ENCODE measurements at places on chromosomes 4 and X.

GRCh38 chrX:67953658-67954057, 409.8 kb downstream of the AR start:
- no peak for DNase-seq

GRCh38 chr4:100581337-100581736, 63.5 kb upstream of the EMCN start:
- DNase-seq: no peak

- no peak for DNase-seq
Observed at GRCh38 chr4:31370866-31371465, 650.8 kb downstream of the PCDH7 start.

DNA sequence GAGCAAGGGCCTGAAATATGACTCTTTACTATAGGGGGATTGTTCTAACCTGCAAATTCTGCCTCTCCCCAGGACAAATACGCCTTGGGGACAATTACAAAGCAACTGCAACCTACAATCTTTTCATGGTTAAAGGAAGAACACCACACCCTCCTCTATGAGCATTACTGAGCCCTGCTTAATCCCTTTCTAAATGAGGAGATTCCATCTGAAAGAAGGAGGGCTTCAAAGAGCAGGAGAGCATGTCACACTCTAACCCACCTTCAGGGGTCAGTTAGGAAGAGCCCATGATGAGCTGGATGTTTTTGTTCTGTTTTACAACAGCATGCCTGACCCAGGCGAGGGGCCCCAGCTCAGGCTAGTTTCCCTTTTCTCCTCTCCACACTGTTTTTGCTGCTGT, 134.0 kb upstream of the ANXA3 start:
- no peak for DNase-seq

- no peak for DNase-seq
Observed at GRCh38 chr4:110348711-110349383, 127.1 kb upstream of the ENPEP start.

DNA sequence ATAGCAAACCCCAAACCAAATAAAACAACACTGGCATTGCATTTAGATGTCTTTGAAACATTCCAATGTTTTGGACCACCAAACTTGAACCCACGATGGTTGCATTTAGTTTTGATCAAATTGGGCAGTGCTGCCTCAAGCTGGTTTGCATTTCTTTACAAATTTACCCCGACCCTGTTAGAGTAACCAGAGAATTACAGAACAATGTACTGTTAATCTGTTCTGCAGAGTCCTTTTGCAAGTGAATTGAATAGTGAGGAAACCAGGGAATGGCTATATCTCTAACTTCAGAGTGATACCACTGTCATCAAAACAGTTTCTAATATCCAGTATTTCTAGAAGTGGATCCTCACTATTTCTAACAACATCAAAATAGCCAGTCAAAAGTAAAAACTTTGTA, 49.5 kb upstream of the GYPA start:
- DNase-seq: no peak

GRCh38 chr4:10575414-10575813, 109.2 kb downstream of the CLNK start:
- DNase-seq: no peak

- no peak for DNase-seq
Observed at GRCh38 chr4:88660446-88661294, 37.0 kb downstream of the NAP1L5 start.

- no peak for DNase-seq
Observed at GRCh38 chr4:4714331-4714730, 145.1 kb upstream of the MSX1 start.

DNA sequence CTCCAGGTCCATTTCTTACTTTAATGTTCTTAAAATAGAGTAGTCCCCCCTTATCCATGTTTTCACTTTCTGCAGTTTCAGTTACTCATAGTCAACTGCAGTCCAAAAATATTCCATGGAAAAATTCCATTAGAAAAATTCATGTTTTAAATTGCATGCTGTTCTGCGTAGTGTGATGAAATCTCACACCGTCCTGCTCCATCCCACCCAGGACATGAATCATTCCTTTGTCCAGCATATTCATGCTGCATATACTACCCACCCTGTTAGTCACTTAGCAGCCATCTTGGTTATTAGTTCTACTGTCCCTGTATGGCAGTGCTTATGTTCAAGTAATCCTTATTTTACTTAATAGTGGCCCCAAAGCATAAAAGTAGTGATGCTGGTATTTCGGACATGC, 5.4 kb upstream of the PDLIM5 start:
- DNase-seq: no peak

GRCh38 chrX:56232221-56233082, at the start of gene KLF8:
Gene KLF8, plus strand, starts transcription at chrX:56232356. Its CDS starts 979 bp downstream, at chrX:56233335.
- DNase-seq: peak; percentile 15

GRCh38 chrX:77275392-77275791, 171.8 kb upstream of the FGF16 start:
- no peak for DNase-seq

- DNase-seq: no peak
Observed at GRCh38 chrX:131923614-131924250, 99.4 kb upstream of the STK26 start.

DNA sequence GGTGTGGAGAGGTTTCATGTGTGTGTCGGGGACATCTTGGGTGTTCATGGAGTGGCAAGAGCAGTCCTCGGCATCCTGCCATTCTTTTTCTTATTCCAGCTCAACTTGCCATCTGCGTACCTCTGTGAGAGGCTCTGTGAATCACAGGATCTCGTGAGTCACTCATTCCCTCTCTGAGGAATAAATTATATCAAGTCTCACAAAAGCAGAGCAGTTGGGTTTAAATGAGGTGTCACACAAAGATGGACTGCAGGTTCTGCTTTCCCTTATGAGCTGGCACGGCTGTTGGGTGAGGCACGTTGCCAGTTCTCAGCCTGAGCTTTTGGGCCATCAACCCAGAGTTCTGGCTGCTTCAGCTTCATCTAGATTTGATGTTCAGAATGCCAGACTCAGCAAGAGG, 6.8 kb upstream of the OCIAD2 start:
- DNase-seq: no peak

DNA sequence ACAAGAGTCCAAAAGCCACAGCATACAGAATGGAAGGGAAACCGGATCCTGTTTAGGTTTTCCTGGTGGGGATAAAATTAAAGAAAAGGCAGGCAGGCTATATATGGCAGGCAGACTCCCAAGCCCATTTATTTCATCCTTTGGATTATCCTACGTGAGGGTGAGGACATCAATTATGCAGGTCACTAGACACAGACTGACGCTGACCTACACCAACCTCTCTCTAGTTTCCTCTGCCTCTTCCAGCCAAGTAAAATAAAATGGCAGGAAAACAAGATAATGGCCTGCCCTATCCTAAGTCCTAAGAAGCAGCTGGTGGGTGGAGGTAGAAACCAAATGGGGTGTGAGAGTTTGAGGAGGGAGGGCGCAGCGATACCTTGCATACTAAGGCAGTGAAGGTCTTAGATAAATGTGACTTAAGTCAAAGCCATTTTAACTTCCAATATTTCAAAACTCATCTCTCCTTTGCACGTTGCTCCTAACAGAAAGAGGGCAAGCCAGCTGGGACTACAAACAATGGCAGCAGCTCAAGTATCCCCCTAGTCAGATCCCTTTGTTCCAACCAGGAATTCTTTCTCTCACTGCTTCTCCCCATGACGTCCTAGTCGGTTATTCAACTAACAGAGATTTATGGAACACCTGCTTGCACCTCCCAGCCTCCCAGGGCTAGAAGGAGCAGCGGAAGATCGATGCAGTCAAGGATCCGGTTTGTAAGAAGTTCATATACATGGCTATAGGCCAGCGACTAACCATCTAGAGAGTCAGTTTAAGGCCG, 72.8 kb downstream of the IRF2 start:
- DNase-seq: no peak

- DNase-seq: no peak
Observed at GRCh38 chr4:38279650-38280322, 319.6 kb downstream of the PTTG2 start.

DNA sequence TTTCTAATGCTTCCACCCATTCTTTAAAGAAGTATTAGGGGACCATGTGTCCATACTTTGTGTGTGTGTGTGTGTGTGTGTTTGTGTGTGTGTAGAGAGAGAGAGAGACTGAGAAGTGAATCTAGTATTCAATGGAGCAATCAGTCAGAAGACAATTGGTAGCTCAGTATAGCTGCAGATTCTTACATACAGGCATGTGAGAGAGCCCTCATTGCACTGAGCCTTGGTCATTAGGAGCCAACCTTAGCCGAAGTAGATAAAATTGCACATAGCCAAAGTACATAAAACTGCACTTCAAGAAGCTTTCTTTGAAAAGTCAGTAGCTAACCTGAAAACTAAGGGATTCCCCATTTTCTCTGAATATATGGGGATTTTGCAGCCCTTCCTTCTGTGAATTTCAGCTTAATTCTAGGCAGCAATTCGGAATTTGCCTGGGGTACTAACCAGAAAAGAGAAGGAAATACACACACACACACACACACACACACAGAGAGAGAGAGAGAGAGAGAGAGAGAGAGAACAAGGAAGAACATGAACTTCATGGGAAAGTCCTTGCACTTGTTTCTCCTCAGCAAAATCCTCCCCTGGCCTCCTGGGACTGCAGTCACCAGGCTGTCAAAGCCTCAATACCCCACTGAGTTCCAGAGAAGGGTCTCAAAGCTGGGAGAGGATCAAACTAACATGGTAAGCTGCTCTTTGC, 1.7 kb upstream of the PRDM8 start:
- no peak for DNase-seq

- no peak for DNase-seq
Observed at GRCh38 chr4:122832732-122833131, 6.1 kb downstream of the FGF2 start.

DNA sequence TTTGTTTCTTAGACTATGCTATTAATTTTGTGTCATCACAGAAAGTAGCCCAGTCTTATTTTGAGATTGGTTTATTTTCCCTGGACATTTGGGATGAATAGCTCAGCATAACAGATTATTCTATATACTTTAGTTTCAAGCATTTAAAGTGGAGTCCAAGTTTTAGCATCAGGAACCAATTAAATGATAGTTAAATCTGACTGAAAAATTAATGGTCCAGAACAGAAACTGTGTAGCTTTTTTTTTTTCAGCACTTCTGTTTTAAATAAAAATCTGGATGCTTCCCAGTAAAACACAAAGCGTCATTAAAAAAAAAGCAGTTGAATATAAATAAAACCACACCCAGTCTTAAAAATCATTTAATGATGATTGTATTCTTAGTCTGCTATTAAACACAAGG, 59.4 kb upstream of the PITX2 start:
- DNase-seq: no peak

DNA sequence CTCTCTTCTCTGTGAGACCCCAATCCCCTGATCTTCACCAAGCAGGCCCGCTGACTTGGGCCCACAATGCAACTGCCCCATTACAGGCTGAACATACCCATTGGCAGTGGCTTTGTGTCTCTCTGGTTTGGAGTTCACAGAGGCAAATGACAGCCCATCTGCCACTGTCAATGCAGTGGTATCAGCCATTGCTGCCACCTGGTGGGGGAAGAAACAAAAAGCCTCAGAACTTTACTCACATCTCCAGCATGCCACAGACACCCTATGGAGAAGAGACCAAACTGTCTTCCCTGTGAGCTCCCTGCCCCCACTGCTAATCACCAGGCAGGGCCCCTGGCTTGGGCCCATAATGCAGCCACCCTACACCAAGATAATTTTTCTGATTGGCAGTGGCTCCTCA, 729.3 kb upstream of the ACTRT1 start:
- DNase-seq: peak; percentile 0

GRCh38 chr4:75653845-75654503, 19.2 kb downstream of the G3BP2 start:
- DNase-seq: no peak

- DNase-seq: no peak
Observed at GRCh38 chrX:48713847-48714246, 17.3 kb downstream of the SUV39H1 start.

- DNase-seq: no peak
Observed at GRCh38 chrX:40933132-40933705, 152.0 kb upstream of the USP9X start.

- DNase-seq: no peak
Observed at GRCh38 chr4:84939113-84939512, 27.4 kb downstream of the WDFY3 start.

GRCh38 chr4:11050766-11051165, 366.2 kb upstream of the CLNK start:
- DNase-seq: no peak

GRCh38 chr4:112674376-112674775, 37.4 kb downstream of the LARP7 start:
- no peak for DNase-seq

GRCh38 chrX:125791787-125792186, 374.3 kb downstream of the DCAF12L2 start:
- DNase-seq: no peak

DNA sequence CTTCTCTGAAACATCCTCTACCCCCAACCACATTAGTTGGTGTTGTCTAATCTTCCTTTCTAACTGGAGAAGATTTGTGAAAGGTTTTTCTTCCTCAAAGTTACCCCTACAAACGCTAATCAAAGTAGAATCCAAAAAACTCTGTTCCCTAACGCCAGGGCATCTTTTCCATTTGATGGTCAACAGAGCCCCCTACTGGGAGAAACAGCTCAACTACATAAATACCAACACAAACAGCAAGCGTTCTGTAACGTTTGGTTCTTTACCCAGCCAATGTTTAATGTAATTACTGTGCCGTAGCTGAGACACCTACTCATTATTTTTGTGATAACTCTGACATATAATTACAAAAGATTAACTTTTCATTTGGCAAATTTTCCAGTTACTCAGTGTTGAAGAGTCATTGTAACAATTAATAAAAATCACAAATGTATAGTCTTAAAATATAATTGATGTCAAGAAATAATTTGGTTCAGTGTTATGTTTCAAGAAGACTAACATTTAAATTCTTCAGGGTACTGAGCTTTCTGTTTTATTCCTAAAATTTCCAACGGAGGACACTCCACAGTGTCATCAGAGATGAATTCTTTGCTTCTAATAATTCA, 94.9 kb upstream of the TBC1D9 start:
- no peak for DNase-seq

DNA sequence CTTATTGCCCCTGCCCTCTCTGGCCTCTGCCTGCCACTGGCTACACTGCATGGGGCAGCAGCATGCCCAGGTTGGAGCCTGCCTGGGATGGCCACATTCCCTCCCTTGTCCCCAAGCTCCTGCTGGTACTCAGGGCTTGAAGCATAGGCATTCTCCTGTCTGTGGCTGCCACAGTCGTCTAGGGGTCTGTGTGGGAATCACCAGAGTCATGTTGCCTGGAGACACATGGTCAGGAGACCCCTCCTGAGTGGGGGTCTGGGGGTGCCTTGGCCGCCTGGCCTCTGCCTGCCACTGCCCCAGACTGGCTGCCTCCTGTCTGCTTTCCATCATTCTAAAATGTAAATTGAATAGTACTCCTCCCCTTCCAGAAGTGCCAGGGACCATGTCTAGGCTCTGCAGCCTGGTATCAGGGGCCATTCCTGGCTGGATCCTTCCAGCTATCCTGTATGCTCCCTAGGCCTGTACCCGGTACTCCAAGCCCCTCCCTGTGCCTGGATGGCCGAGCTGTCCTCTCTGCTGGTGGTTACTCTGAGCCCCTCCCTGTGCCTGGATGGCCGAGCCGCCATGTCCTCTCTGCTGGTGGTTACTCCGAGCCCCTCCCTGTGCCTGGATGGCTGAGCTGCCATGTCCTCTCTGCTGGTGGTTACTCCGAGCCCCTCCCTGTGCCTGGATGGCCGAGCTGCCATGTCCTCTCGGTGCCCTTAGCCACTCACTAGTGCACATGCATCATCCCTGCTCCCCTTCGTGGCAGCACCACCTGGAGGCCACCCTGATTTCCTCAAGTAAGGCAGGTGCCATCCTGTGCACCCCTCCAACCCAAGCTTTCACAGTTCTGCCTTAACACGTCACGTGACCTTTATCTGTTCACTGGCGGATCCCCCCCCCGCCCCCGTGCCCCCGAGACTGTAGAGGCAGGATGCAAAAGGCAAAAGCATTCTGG, 5.5 kb upstream of the NKX1-1 start:
- DNase-seq: no peak

GRCh38 chrX:14864631-14865030, 8.2 kb downstream of the FANCB start:
- DNase-seq: no peak
